Activated naive CD4-positive, alpha-beta T cell treated with anti-CD3 and anti-CD28 coated beads, Interleukin-2, amount 50 U/mL, for 16 hours (primary cell): ENCODE measurements at places on chromosomes 2 and 18.

DNA sequence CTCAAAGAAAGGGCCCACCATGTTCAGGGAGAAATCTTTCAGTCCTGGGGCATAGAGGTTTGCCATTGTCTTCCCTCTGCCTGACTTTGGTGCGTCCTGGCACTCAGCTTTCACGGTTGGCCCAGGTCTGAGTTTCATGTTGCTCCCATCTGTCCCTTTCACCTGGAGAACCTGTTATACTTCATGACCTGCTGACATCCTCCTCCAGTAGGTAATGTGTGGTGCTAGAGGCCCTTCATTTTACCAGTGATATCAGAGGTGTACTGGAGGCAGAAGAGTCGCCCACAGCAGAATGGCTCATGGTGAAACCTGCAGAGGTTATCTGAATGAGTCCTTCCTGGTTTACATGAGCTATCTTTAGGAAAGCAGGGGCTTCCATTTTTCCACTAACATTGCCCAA is 128.8 kb upstream of the DLX2 start:
- no peak for DNase-seq

GRCh38 chr2:3505771-3506170 is 13.6 kb downstream of the ADI1 start:
- no peak for DNase-seq

DNA sequence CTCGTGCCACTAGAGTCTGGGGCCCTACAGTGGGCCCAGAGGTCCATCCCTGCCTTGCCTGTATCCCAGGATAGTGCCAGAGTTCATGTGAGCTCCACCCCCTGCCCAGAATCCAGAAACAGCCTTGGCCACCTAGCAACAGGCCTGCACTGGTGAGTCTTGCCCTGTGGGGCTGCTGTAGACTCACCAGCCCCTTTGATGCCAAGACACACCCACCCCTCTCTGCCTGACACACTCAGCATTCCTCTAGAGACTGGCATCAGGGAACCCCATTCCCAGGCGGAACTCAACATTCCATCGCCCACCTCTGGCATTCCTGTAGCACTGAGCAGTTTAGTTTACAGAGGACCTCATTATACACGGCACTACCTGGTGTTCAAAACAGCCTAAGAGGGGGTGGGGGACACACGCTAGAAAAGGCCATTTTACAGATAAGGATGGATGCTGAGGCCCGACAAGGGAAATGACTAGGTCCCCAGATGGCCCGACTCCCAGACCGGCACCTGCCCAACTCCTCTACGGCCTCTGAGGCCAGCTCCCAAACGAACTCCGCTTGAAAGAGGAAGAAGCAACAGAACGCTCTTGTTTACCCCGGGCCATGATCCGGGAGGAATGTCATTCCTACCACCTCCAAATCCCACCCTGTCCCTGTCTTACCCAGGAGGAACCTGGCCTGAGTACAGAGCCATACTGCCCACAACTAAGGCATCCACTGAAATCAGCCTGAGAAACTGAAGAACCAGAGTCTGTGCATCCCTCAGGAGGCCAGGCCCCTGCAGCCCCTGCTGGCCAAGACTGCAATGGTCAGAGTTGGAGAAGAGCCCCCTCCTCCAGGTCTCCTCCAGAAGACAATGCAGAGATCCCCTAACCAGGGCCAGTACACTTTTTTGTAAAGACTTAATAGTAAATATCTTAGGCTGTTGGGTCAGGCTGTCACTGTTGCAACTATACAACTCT is 180.2 kb downstream of the TNS1 start:
- no peak for DNase-seq

DNA sequence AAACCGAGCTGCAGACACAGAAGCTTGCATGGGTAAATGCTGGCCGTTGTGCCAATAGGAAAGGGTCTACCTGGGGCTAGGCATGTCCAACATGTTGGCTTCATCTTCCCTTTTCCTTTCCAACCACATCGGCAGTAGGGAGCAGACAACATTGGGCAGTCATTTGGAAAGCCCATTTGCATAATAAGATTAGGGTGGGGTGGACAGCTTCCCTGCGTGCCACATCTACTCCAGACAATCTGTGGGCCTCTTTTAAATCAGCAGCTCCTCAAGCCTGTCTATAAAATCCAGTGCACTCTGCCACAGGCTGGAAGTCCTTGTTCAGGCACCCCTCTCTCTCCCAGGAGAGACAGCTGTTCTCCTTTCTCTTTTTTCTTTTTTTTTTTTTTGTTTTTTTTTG is 203.6 kb upstream of the KYNU start:
- DNase-seq, result no peak

GRCh38 chr2:27085673-27086089 is 891 bp upstream of the KHK start:
- DNase-seq, result peak; percentile 42

- DNase-seq, result no peak
Measured at GRCh38 chr2:69090820-69091219, 77.8 kb downstream of the ANTXR1 start.

GRCh38 chr2:27050281-27050995 is 1.0 kb upstream of the AGBL5 start:
- peak; percentile 85 for DNase-seq

GRCh38 chr18:5997361-5997760 is 102.0 kb upstream of the TMEM200C start:
- DNase-seq, result no peak

DNA sequence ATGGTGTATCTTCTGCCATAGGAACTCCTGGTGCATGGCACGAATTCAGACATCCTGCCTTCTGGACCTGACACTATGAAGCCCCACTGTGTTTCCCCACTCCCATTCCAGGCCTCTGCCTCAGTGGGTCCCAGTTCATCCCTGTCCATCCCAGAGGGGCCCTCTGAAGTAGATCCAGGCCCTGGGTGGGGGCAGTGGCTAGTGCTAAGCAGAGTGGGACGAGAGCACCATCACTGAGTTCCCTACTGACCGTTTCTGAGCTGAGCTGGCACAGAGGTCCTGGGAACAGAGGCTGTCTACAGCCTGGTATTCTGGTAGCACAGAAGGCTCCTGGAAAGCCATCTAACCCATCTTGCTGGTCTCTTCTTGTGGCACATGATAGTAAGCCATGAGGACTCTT is 54.0 kb downstream of the ATOH8 start:
- DNase-seq, result no peak

DNA sequence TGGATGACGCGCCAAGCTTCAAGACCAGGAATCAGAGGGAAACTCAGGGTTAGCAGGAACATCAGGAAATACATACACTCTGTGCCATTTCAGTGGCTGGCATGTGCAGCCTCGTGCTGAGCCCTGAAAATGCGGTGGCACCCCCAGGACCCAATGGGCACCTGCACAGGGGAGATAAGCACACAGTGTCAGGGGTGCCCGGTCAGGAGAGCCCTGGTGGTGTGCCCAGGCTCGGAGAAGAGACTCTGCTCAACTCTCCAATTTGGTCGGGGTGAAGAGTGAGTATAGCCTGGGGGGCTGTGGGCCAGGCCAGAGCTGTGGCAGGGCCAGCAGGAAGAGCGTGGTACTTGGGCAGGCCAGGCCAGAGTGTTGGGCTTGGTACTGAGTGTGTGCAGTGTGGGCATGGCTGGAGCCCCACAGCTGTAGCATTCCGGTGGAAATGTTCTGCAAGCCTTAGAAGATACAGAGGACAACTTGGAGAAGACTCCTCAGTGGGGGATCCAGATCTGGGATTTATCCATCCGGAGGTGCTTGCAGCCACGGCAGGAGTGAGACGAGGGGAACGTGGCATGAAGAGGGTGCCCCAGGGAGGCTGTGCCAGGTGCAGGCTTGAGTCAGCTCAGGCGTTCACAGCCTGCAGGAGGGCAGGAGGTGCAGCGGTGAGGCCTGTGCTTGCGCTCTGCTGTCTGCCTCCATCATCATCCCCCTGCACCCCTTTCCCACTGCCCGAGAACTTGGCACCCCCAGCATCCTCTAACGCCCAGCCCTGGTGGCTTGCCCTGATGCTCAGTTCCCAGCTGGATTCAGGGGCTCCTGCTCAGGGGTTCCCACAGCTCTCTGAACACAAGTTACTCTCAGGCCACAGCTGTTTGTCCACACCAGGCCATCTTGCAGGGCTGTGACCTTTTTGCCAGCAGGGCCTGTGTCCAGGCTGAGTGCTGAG is 451.7 kb upstream of the HS6ST1 start:
- no peak for DNase-seq

- no peak for DNase-seq
Measured at GRCh38 chr2:36013064-36013463, 342.5 kb upstream of the CRIM1 start.

GRCh38 chr2:240139666-240140393 is 628 bp downstream of the OTOS start:
- DNase-seq, result peak; percentile 3

- DNase-seq, result no peak
Measured at GRCh38 chr2:220489121-220489520, 861.7 kb downstream of the SLC4A3 start.

GRCh38 chr2:212193056-212193455 is 345.5 kb downstream of the ERBB4 start:
- no peak for DNase-seq

GRCh38 chr2:213640738-213641425 is 356.6 kb downstream of the SPAG16 start:
- DNase-seq, result no peak

DNA sequence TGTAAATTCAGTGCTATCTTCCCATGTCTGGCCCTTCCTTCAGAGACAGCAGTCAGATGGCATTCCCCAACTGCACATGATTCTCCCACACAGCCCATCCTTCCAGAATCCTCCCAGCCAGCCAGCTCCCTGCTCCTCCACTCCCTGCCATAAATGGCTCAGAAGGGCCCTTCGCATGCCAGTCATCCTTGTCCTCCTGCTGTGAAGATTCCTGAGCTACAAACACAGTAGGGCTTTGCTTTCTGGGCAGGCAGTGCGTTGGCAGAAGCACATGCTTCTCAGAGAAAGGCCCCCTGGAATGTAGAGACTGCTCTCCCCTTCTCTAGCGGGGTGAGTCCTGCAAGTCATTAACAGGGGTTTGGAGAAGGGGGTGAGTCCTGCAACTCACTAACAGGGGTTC is 71.9 kb downstream of the TEX51 start:
- DNase-seq, result no peak

- no peak for DNase-seq
Measured at GRCh38 chr18:58320907-58321561, 277.0 kb downstream of the NEDD4L start.

DNA sequence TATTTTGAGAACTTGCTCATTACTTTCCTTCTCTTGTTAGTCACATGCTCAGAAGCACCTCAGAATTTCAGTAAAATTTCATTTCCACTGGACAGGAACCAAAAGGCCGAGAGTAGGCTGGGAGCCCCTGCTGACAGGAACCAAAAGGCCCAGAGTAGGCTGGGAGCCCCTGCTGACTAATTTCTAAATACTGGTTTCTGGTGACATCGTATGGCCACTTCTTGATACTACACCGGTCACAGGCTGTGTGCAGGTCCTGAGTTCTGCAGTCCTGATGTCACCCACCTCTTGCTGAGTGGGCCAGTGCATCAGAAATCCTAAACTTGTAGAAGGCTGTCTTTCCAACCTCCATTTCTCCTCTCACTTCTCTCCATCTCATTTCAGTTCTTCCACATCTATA is 17.7 kb upstream of the EN1 start:
- DNase-seq, result no peak

- no peak for DNase-seq
Measured at GRCh38 chr2:173749315-173749714, 215.9 kb downstream of the SP3 start.

DNA sequence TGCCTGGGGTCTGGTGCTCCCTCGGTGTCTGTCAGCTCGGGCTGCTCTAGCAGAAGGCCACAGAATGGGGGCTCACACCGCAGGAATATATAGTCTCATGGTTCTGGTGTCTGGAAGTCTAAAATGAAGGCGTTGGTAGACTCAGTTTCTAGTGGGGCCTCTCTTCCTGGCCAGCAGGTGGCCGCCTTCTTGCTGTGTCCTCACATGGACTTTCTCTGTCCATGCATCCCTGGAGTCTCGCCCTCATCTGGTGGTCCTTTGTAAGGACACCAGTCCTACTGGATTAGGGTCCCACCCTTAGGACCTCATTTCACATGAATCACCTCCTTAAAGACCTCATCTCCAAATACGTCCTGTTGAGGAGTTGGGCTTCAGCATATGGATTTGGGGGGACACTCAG is 65.7 kb downstream of the RRM2 start:
- DNase-seq, result no peak

DNA sequence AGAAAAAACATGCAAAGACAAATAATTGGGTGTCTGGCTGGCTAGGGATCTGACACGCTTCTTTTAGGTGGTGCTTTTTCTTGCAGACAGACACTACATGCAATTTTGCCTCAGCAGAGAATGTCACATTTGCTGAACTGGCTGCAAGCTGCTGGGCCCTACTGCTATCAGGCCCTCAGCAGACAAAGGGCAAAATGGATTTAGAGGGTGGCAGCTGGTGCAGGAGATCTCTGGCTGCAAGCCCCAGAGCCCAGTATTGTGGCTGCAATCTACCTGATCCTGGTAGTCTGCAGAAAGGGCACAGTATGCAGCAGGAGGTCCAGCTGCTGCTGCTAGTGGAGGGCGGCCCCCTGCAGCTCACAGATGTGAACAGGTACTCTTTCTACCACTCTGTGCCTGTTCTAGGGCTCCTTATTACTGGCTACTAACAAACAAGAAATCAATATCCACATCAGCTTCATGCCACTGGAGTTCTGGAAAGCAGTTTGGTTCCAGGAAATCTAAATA is 796.7 kb upstream of the CELF4 start:
- DNase-seq, result no peak

DNA sequence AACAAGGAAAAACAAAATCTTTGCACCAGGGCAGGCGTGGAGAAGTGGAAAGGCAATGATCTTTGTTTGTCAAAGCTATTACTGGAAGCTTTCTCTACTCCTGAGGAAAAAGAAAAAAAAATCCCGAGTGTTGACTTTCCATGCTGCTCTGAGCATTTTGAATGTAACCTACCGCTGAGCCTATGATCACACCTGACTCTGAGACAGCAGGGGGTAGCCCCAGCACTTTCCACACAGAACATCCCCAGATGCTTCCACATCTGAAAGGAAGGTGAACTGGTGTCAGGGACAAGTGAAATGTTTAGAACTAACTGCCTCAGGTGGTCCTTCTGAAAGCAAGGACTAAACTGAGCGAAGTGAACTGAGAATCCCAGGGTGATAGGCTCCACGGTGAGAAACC is 1315.1 kb upstream of the DDX18 start:
- no peak for DNase-seq

DNA sequence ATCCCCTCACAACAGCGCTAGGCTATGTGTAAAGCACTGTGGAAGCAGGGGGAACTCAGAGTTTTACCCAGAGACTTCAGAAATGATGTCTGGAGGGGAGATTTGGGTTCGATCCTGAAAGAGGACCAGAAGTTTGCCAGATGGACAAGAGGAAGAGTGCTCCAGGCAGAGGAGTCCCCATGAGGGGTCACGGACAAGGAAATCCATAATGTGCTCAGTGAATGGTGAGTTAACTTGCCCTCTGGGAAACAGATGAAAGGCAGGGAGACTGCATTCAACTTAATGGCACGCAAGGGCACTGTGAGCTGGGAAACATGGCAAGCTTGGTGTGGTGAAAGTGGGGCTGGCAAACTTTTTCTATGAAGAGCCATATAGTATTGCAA is 6.0 kb upstream of the ASAP2 start:
- no peak for DNase-seq
